ENCODE measurements at places on chromosomes 12 and 14. TPM values are rescaled to one million over a fixed set of nuclear protein-coding genes. Genes with fewer than 3 reads are reported as not detected.
A peak's percentile ranks its signal among the peaks of the same experiment; 100 is the strongest.

Gene KRT6C
- not detected for total RNA-seq

Gene ALDH2
- 333 TPM for total RNA-seq

DNA sequence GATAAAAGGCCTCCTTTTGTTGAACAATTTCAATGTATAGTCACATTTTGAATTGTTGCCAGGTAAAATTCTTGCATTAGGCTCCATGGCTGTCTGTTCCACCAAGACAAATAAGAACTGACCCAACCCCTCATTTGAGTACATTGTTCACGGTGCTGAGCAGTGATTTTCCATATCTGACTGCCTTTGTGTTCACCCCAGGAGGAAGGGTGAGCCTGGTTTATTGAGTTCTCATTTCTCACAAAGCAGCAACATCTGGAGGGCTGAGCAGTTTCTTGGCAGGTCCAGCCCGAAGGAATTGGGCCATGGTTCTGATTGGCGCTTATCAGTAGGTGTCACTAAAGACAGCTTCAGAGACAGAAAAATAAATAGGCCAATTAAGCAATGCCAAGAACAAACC, 149.1 kb downstream of the BMP4 start:
- no peaks in the 10 kb centered on the region for H3K27me3 ChIP-seq
- no peak overlapping the region for H3K4me3 ChIP-seq
- DNase-seq: no peak
- H3K36me3 ChIP-seq: no peaks in the 10 kb centered on the region
- no peak overlapping the region for H3K27ac ChIP-seq

GRCh38 chr12:69443916-69444315, 26.3 kb upstream of the FRS2 start:
- no peak overlapping the region for H3K4me3 ChIP-seq
- H3K27ac ChIP-seq: no peak overlapping the region
- DNase-seq: no peak

- no peak for DNase-seq
- H3K27me3 ChIP-seq: no peaks in the 10 kb centered on the region
- H3K4me1 ChIP-seq: peaks cover 22% of the 10 kb centered on the region
- no peak overlapping the region for H3K4me3 ChIP-seq
- H3K27ac ChIP-seq: no peak overlapping the region
- peaks cover 9% of the 10 kb centered on the region for H3K36me3 ChIP-seq
Observed at GRCh38 chr12:6469092-6469491, 1.4 kb downstream of the VAMP1 start.

Gene RNASE1
- 11.7 TPM for total RNA-seq

Gene OR4K15
- total RNA-seq: not detected

- H3K36me3 ChIP-seq: no peaks in the 10 kb centered on the region
- H3K4me1 ChIP-seq: peaks cover 4% of the 10 kb centered on the region
- no peak for DNase-seq
- H3K27ac ChIP-seq: no peak overlapping the region
Observed at GRCh38 chr14:88012495-88012894, 7.6 kb downstream of the GPR65 start.

DNA sequence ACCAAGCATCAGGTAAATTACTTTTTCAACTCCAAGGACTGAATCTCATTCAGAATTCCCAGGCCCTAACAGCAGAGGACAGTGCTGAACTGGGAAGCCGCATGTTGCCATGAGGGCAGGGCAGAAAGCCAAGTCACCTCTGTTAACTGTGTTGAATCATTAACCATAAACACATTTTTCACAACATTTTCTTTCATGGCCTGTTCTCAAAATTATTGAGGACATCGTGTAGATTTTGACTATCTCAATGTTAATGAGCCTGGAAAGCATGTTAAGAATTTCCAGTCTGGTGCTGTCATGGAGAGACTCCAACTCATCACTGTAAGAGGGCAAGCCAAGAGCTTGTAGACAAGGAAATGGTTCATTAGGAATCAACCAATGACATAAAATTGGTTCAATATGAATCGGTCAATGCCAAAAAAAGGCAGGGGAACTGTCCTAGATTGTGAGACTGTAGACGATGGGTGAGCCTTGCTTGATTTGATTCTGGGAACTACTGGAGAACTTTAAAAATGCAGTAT, 33.7 kb downstream of the CPM start:
- no peaks in the 10 kb centered on the region for H3K27me3 ChIP-seq
- H3K27ac ChIP-seq: peak overlapping the region; percentile 79
- no peaks in the 10 kb centered on the region for H3K36me3 ChIP-seq
- peaks cover 22% of the 10 kb centered on the region for H3K4me1 ChIP-seq
- no peak overlapping the region for H3K4me3 ChIP-seq

Gene MIP
- 0.09 TPM for total RNA-seq

DNA sequence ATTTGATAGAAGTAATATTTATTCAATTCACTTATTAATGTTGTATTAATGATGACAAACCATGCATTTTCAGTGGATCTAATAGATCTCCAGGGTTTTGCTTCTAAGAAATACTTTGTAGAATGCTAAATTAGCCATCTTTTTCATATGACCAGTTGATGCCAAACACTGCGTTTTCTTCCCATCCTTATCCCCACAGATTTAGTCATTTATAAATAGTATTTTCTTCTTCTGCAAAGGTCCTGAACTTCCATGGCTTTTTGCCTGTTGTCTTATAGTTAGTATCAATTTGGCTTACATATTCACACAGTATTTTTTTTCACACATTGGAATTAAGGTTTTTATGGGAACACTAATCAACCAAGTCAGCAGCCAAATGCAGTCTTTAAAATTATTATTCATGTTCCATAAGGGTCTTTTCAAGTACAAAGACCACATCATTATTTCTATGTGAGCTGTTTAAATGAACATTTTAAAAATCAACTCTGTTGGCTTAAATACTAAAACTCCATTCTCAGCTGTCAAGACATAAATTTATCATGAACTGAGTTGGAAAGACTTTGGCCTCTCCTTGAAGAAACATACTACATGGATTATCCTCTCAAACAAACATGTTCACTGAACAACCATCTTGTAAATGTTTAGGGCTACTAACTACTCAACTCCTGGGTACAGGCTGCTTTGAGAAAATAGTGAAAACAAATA, 1278.4 kb upstream of the FLRT2 start:
- H3K27ac ChIP-seq: no peak overlapping the region
- H3K4me1 ChIP-seq: no peaks in the 10 kb centered on the region
- H3K4me3 ChIP-seq: no peak overlapping the region
- H3K36me3 ChIP-seq: no peaks in the 10 kb centered on the region
- DNase-seq: no peak

Gene TRIM9
- 1.6 TPM for total RNA-seq

- H3K27ac ChIP-seq: peak overlapping the region; percentile 47
- H3K4me3 ChIP-seq: no peak overlapping the region
- H3K36me3 ChIP-seq: peaks cover 7% of the 10 kb centered on the region
- no peak for DNase-seq
- H3K4me1 ChIP-seq: peaks cover 13% of the 10 kb centered on the region
Observed at GRCh38 chr14:52913271-52913670, 37.6 kb downstream of the FERMT2 start.

GRCh38 chr12:95834572-95834971, 24.2 kb upstream of the SNRPF start:
- peaks cover 4% of the 10 kb centered on the region for H3K4me1 ChIP-seq
- no peak overlapping the region for H3K4me3 ChIP-seq
- no peaks in the 10 kb centered on the region for H3K36me3 ChIP-seq
- no peaks in the 10 kb centered on the region for H3K27me3 ChIP-seq

GRCh38 chr12:54428050-54429013, 9.3 kb upstream of the ITGA5 start:
- H3K4me1 ChIP-seq: peaks cover 12% of the 10 kb centered on the region
- H3K27ac ChIP-seq: no peak overlapping the region
- DNase-seq: no peak
- no peaks in the 10 kb centered on the region for H3K36me3 ChIP-seq
- H3K27me3 ChIP-seq: no peaks in the 10 kb centered on the region

- H3K27ac ChIP-seq: no peak overlapping the region
- H3K4me3 ChIP-seq: no peak overlapping the region
- H3K27me3 ChIP-seq: no peaks in the 10 kb centered on the region
- H3K36me3 ChIP-seq: no peaks in the 10 kb centered on the region
- no peaks in the 10 kb centered on the region for H3K4me1 ChIP-seq
- DNase-seq: no peak
Observed at GRCh38 chr12:114163771-114164170, 197.6 kb upstream of the RBM19 start.

Gene USP44
- not detected for total RNA-seq

- H3K4me1 ChIP-seq: no peaks in the 10 kb centered on the region
- H3K27ac ChIP-seq: no peak overlapping the region
- peaks cover 7% of the 10 kb centered on the region for H3K36me3 ChIP-seq
- no peaks in the 10 kb centered on the region for H3K27me3 ChIP-seq
- no peak overlapping the region for H3K4me3 ChIP-seq
Observed at GRCh38 chr14:103514596-103515421, 7.8 kb downstream of the CKB start.

DNA sequence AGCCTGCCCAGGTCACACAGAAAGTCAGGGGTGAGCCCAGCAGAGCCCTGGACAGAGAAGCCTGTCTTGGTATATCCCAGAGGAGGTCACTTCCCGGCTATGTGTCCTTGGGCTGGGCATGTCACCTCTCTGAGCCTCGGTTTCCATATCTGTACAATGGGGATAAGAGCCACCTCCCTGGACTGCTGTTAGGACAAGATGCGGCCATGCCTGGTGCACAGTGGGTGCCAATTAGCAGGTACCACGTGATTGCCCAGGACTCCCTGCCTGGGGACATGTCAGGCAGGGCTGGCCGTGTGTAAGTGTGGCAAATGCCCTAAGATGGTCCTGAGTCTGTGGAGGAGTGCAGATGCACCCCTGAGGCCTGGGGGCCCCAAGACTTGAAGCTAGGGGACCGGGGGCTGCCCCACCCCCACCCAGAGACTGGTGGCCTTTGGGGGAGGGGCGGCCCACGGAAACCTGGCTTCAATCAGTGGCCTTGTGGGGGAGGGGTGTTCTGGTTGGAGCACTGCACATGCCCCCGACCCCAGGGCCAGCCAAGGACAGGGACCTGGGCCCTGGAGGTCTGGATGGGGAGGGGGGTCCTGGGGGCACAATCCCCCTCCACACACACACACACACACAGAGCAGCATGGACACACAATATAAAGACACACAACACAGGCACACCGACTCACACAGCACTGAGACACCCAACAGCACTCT, 878 bp downstream of the TMEM119 start:
- no peak for DNase-seq
- no peaks in the 10 kb centered on the region for H3K4me1 ChIP-seq
- H3K36me3 ChIP-seq: no peaks in the 10 kb centered on the region
- no peak overlapping the region for H3K27ac ChIP-seq

- H3K36me3 ChIP-seq: no peaks in the 10 kb centered on the region
- no peak overlapping the region for H3K4me3 ChIP-seq
- no peaks in the 10 kb centered on the region for H3K27me3 ChIP-seq
- H3K4me1 ChIP-seq: no peaks in the 10 kb centered on the region
- H3K27ac ChIP-seq: peak overlapping the region; percentile 42
Observed at GRCh38 chr12:96501133-96501761, 11.9 kb downstream of the CFAP54 start.

GRCh38 chr14:92783813-92784431, 10.2 kb upstream of the GOLGA5 start:
- H3K4me1 ChIP-seq: no peaks in the 10 kb centered on the region
- no peaks in the 10 kb centered on the region for H3K27me3 ChIP-seq
- no peak for DNase-seq

GRCh38 chr12:90076851-90077319, 368.2 kb upstream of the ATP2B1 start:
- no peak for DNase-seq
- no peak overlapping the region for H3K4me3 ChIP-seq
- H3K27ac ChIP-seq: no peak overlapping the region
- no peaks in the 10 kb centered on the region for H3K27me3 ChIP-seq
- H3K36me3 ChIP-seq: no peaks in the 10 kb centered on the region

DNA sequence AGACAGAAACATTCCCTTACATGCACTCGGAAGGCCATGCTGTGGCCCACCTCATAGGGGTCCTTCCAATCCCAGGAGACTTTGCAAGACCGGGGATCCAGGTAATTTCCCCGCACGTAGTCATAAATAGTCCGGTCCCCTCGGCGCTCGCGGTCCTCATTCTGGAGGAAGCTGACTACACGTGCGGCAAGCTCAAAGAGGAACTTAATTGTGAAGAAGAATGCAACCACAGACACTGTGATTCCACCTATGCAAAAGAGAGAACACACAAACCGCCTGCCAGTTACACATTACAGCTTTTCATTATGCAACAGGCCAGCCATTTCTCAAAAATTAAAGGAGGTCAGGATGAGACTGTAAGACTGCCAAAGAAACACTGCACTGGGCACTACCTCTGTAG, 28.4 kb downstream of the AREL1 start:
- no peaks in the 10 kb centered on the region for H3K4me1 ChIP-seq
- peaks cover 2% of the 10 kb centered on the region for H3K36me3 ChIP-seq
- H3K27me3 ChIP-seq: no peaks in the 10 kb centered on the region
- no peak overlapping the region for H3K27ac ChIP-seq

- no peak for DNase-seq
- no peaks in the 10 kb centered on the region for H3K36me3 ChIP-seq
- no peaks in the 10 kb centered on the region for H3K4me1 ChIP-seq
- no peak within 1 kb of the TSS for H3K4me3 ChIP-seq
Observed at GRCh38 chr12:53974084-53975063, at the start of gene HOTAIR. HOTAIR (minus strand) TSS chr12:53974954.

Gene ADGRD1
- total RNA-seq: 5.8 TPM

GRCh38 chr12:56935157-56935556, 949 bp upstream of the SDR9C7 start:
- H3K27ac ChIP-seq: no peak overlapping the region
- no peaks in the 10 kb centered on the region for H3K27me3 ChIP-seq
- no peaks in the 10 kb centered on the region for H3K4me1 ChIP-seq
- H3K36me3 ChIP-seq: no peaks in the 10 kb centered on the region

- no peak for DNase-seq
- peak overlapping the region; percentile 82 for H3K4me3 ChIP-seq
- no peaks in the 10 kb centered on the region for H3K36me3 ChIP-seq
- no peaks in the 10 kb centered on the region for H3K27me3 ChIP-seq
- no peak overlapping the region for H3K27ac ChIP-seq
Observed at GRCh38 chr12:87661786-87662377, 367.3 kb downstream of the C12orf50 start.

DNA sequence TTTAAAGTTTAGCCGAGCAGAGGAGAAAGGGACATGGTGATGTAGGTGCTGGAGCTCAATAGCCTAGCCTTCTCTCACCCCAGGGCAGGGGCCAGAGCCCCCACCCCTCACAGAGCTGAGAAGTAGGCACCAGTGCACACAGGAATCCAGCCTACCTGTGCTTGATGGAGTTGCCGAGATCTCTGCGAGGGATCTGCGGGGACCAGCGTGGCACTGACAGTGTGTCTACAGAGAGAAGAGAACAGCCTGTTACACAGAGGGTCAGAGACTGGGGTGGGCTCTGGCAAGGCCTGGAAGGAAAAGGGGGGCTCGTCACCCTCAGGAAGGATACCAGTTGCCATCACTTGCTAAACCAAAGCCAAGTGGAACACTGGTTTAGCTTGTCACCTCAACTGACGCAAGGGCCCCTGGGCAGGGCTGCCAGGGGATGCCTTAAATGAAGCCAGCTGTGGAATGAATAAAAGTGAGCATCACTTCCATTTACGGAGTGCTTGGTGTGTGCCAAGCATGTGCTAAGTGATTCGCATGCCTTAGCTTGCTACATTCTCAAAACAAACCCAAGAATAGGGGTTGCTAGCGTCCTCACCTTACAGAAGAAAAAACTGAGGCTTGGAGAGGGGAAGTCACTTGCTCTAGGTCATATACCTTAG, 220.8 kb upstream of the NOS1 start:
- no peaks in the 10 kb centered on the region for H3K36me3 ChIP-seq
- no peaks in the 10 kb centered on the region for H3K4me1 ChIP-seq
- no peak overlapping the region for H3K27ac ChIP-seq
- no peak overlapping the region for H3K4me3 ChIP-seq

Gene SLC17A8
- 3.9 TPM for total RNA-seq
